Glomerular endothelial cell (primary cell): ENCODE measurements at places on chromosomes 1 and 21. TPM values are rescaled to one million over a fixed set of nuclear protein-coding genes. Genes with fewer than 3 reads are reported as not detected.

The CFAP74 gene
- total RNA-seq: not detected in 2 replicates

The CEP170 gene
- total RNA-seq: 100 and 128 TPM in 2 replicates

The CYP4A11 gene
- total RNA-seq: not detected in 2 replicates

The CD52 gene
- not detected in 2 replicates for total RNA-seq

The LRRIQ3 gene
- total RNA-seq: 0.10 TPM in 1 of 2 replicates, not detected in the other

DNA sequence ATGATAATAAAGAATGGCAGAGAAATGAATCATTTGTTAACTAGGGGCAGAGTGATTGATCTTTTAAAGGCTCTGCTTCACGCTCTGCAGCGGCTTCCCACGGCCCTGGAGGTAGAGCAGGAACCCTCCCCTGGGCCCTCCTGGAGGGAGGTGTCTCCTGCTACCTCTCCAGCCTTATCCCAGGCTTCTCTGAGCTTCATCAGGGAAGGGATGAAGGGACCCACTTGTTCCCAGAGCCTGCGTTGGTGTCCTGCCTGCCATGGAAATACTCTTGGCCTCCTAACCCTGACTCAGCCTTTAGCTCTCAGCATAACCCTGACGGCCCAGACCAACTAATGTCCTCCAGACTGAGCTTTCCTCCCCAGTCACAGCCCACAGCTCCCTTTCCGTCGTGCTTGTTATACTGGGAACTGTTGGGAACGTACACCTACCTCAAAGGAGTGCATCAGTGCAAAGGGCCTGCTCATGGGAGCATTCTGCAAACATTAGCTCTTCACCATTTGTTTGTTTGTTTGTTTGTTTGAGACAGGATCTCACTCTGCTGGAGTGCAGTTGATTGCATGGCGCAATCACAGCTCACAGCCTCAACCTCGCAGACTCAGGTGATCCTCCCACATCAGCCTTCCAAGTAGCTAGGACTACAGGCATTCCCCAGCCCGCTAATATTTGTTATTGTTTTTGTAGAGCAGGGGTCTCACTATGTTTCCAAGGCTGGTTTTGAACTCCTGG is 17.4 kb upstream of the HNRNPU start:
- DNase-seq: no peak

GRCh38 chr1:48021792-48022191 is 24.6 kb upstream of the TRABD2B start:
- no peak for DNase-seq

- no peak for DNase-seq
Measured at GRCh38 chr1:30738040-30738714, 14.8 kb upstream of the MATN1 start.

GRCh38 chr1:84918726-84919336 is 25.8 kb upstream of the LPAR3 start:
- no peak for DNase-seq

DNA sequence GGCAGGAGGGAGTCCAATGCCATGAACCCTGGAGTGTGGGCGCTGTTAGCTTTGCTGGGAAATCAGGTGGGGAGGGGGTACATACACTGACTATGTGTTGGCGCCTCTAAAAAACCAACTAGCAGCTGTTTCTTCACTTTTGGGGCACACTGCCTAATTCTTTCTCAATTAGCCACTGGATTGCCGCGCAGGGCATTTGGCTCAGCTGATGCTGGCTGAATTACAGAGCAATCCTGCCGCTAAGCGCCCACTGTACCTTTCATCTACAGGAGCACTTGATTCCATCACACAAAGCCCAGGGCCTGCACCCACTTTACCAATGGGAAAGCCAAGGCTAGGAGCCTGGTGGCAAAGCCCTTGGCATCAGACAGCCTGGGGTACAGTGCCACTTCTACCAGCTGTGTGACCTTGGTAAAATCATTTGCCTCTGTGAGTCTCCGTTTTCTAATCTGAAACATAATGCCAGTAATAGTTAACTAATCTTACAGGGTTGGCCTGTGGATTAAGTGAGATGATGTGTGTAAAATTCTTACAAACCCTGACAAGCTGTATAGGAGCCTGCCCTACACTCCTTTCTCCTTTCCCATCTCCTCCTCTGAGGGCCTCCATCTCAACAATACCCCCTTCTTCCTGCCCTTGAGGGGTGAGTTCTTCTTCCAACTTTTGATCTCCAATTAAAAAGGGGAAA is 59.0 kb downstream of the UBE2T start:
- DNase-seq: no peak

DNA sequence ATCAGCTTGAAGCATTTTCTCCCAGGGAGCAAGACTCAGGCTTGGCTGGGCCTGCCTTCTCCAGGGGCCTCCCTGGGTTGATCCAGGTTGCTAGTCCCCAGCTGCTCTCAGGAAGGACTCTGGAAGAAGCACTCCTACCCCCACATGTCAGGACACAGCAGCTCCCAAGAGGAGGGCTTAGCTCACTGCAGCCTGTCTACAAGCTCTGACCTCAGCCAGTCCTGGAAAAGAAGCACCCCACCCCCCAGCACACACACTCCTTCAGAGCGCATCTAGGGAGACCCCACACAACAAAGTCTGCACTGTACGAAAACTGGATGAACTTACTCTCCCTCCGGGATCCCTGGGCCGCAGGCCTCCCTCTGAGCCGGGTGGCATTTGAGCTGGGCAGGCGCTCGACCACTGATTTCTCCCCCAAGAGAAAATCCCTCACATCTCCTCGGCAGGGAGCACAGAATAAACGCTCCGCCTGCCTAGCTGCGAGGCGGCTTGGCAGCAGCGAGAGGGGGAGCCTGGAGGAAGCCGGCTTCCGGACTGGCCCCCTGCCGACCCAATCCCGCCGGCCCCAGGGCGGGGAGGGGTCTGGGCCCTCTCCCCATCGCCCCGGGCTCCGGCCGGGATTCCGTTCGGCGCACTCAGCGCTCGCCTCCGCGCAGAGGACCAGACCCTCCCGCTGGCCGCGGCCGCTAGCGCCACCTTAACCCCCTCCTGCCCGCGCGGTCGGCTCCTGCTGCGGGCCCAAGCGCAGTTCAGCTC is at the start of gene KCNA2:
Gene KCNA2, minus strand, starts transcription at position 458 of the 756 bp plus-strand sequence. CDS start 1,576 bp downstream, outside the sequence.
- DNase-seq: no peak

DNA sequence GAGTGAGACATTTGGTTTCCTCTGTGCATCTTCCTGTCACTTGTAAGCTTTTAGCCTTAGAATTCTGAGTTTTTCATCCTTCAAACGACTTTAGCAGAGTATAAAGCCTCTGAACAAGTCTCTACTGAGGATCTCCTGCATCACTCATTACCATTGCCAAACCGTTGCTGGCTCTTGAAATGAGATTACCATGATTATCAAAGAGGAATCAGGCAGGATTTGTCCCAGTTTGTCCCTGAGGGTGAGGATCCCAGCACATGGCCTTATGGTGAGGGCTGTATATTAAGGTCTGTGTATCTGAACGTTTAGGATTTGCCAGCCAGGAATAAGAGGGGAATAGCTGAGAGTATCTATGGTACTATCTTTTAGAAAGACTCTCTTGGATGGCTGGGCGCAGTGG is 169.5 kb upstream of the L1TD1 start:
- DNase-seq: no peak

- no peak for DNase-seq
Measured at GRCh38 chr21:34673006-34673405, 4.2 kb downstream of the CLIC6 start.

DNA sequence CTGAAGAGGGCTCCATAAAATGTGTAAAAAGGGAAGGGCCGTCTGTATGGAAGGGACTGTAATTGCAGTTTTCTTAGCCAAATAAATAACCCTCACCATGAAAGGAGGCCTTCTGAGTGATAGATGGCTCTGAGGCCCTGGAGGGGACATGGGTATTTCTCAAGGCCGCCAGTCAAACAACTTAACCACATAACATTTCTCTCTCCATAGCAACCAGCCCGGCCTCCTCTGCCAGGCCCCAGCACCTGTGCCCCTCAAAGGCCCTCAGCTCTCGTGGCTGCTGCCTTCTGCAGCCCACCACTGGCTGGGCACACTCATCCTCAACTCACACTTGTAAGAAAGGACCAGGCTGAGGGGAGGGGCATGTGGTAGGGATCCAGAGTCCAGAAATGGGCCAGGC is 57.0 kb upstream of the GJB5 start:
- DNase-seq: no peak

- no peak for DNase-seq
Measured at GRCh38 chr1:103457886-103458455, 67.5 kb upstream of the RNPC3 start.

DNA sequence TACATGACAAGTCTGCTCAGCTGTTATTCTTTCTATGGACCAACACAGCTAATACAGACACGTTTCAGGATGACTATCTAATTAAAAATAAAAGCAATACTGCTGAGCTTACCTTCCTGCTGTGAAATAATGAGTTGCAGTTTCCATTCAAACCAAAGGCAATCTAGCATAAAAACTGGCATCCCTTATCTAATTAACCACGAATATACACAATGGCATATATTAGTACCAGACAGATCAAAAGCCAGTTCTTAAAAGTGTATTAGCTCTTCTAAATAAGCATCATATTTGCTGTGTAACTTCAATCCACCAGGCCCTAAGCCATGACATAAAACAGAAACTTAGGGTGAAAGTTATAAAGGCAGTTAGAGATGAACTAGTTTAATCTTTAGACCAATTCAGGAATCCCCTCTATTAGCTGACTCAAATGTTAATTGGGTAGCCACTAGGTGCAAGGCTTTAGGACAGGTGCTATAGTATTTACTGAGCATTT is 20.6 kb downstream of the TESK2 start:
- no peak for DNase-seq

GRCh38 chr1:201649761-201650622 is 111.1 kb downstream of the NAV1 start:
- no peak for DNase-seq

DNA sequence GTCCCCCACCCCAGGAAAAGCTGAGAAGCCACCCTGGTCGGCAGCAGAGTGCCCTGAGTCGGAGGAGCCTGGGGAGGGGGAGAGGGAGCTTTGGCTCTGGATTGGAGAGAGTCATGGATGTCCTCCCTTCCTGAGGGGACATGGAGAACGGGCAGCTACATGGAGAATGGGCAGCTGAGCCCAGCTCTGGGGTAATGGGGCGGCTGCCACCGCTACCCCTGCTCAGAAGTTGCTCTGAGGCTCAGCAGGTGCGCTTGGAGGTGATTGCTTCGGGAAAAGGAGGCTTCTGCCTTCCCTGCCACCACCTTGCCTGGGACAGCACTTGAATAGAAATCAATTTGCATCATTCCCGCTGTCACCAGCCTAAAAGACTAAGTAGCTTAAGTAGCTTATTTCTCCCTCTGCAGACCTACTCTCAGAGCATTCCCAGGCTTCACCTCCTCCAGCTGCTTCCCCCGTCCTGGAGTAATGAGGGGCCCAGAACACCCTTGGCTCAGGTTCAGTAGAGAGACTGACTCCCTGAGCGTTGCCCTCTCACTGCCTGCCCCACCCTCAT is 8.3 kb downstream of the DISP3 start:
- DNase-seq: no peak

- DNase-seq: no peak
Measured at GRCh38 chr1:32713081-32713480, 10.5 kb upstream of the SYNC start.

GRCh38 chr1:66526036-66526435 is 7.9 kb upstream of the SGIP1 start:
- no peak for DNase-seq
